ENCODE measurements at places on chromosomes 6 and 20.

GRCh38 chr6:65285275-65285674 lies 421.8 kb downstream of the EYS start:
- DNase-seq, result no peak

DNA sequence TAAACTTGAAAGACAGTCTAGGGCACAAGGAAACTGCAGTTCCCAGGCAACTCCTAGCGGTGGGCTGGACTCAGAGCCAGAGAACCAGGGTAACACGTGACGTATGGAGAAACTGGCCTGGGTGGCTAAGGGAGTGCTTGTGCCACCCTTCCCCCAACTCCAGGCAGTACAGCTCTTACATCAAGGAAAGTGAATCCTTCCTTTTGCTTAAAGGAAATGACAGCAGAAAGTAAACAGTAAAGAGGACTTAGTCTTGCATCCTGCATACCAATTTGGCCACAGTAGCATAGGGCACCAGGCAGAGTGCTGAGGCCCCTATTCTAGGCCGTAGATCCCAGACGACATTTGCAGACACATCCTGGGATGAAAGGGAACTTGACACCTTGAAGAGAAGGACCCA lies 322.8 kb downstream of the CD109 start:
- DNase-seq, result no peak

GRCh38 chr20:32823078-32823477 lies 3.3 kb downstream of the MAPRE1 start:
- peak; percentile 33 for DNase-seq

GRCh38 chr6:96611342-96611991 lies 48.5 kb downstream of the FHL5 start:
- DNase-seq, result no peak

DNA sequence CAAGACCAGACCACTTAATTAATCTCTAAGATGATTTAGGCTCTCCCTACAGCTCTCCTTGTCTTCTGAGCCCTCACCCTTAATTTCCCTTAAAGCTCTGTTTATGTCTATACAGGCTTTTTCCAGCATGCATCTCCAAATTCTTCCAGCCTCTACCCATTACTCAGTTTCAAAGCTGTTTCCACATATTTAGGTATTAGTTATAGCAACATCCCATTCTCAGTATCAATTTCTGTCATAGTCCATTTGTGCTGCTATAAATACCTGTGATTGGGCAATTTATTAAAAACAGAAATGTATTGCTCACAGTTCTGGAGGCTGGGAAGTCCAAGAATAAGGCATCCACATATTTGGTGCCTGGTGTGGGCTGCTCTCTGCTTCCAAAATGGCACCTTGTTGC lies 2.3 kb upstream of the SERPINB1 start:
- no peak for DNase-seq

DNA sequence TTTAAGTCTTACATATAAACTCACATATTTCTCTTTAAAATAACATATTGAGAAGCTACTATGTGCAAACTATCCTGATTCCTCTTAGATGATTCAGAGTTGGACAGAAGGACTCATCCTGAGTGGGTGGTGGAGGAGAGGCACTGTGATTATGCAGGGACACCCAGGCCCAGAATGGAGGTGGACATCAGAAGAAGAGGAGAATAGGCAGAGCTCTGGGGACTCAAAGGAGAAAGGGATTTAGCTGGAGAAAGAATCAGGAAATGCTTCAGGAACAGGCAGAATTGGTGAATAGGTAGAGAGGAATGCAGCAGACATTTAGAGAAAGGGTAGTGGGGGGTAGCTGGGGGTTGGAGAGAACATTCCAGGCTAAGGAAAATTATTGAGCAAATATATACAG lies 17.4 kb downstream of the RCAN2 start:
- no peak for DNase-seq

DNA sequence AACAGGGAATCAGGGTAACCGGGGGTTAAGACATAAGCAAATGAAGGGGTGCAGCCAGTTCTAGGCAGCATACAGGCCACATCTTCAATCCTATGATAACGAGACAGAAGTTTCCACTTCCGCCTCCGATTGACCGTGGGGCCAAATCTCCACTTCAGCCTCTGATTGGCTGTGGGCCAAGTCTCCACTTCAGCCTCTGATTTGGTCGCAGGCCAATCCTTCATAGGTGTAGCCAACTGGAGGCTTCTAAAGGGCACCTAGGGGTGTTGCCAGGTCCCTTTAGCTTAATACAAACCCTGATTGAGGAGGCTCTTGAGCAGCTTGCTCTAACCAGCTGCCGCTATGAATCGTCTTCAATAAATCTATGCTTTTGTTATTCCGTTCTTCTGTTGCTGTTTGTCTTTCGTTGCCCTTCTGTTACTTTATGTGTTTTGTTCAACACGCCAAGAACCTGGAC lies 2.1 kb upstream of the ERGIC3 start:
- peak; percentile 51 for DNase-seq

DNA sequence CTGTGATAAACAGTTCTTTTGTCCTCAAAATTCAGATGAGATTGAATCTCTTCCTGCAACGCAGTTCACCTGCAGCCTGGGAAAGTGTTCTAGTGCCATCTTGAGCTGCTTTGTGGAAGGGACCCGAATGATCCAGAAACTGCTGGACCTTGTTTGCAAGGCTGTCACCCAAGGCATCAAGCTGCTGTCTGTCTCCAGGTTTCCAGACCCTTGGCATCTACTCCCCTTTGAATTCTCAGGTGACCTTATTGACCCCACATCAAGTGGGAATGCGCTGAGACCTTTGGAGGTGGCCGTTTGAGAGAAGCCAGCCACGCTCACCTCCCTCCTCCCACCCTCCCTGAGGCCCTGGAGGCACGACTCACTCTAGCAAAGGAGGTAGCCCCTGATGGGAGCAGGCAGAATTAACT lies 112.5 kb downstream of the EDN3 start:
- no peak for DNase-seq

GRCh38 chr6:133953634-133954415 lies 801 bp downstream of the TBPL1 start:
- peak; percentile 22 for DNase-seq

- DNase-seq, result no peak
Observed at GRCh38 chr6:38310061-38310460, 329.7 kb downstream of the BTBD9 start.

GRCh38 chr6:79802657-79803300 lies 144.6 kb downstream of the ELOVL4 start:
- no peak for DNase-seq

- DNase-seq, result no peak
Observed at GRCh38 chr6:9095729-9096128, 660.4 kb upstream of the SLC35B3 start.

GRCh38 chr6:110266996-110267395 lies 86.8 kb downstream of the CDC40 start:
- no peak for DNase-seq

DNA sequence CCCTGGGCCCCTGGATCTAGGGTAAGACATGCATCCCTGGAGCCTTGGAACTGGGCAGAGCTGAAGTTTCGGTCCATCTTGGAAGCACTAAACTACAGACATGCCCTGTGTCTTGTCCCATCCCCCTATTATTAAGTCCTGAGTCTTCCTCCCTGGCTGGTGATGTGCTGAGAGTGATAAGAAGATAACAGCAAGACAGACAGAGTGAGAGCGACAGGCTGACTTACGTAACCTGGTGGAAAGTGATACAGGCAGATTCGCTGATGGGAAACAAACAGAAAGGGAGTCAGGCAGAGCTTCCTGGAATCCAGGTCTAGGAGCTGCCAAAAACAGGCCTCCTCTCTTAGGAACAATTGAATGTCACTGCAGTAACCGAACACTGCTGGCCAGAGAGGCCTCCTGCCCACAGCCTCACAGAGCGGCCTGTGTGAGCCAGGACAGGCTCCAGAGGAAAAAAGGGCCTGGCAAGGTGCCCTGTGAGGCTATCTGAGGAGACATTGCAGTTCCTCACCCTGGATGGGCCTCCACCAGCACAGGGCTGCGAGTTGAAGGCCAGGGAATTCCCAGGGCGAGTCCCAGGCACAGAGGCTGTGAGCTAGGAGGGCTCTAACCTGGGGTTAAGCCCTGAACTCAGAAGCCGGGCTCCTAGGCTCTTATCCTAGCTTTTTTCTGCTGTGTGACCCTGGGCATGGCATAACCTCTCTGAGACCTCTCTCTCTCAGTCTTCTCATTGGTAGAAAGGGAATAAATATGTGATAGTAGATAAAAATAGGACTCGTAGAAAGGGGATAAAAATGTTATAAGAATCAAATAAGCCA lies 34.2 kb upstream of the B4GALT5 start:
- DNase-seq, result no peak

DNA sequence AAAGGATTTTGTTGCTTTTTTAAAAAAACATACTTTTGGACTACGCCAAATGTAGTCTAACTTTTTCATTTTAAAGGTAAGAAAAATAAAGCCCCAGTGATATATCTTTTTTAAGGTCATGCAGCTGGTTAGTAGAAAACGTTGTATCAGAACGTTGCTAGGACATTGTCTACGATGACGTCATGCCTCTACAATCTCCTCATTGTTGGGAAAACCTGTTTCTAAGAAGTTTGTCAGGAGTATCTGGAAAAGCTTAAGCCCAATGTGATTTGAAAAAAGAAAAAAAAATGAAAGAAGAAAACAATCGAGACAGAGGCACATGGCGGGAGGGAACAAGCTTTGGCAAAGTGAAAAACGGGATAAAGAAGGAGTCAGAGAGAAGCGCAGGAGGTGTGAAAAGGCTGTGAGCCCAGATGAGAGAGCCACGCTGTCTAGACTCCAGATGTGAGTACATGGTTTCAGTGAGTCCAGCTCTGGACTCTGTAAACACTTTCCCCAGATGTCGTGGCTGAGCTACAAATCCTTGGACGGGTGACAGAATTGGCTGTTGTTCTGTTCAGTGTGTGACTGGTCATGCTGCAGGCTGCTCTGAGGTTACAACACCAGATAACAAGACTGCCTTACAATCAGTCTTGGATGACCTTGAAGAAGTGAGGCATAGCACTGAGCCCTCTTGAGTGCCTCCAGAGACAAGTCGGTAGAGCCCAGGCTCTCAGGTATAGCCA lies 656.7 kb upstream of the ID4 start:
- no peak for DNase-seq

- DNase-seq, result no peak
Observed at GRCh38 chr6:151330130-151330696, 61.1 kb downstream of the ZBTB2 start.

GRCh38 chr6:134609716-134610261 lies 291.9 kb upstream of the SGK1 start:
- DNase-seq, result no peak

DNA sequence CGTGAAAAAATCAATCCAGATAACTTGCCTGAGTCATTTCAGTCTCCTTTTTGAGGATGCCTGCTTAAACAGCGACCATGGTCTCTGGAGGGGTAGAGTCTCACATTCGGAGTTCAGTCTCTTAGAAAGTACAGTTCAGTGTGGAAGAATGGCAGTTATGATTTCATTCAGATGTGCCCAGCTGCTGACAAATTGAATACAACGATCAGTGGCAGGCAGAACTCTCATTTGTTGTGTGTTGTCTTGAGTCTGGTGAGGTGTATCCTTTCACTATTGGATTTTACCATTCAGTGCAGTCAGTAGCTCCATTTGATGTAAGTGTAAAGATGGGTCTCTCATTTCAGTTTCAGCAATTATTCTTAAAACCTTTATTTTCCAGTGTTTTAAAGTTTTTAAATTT lies 639 bp upstream of the TULP4 start:
- peak; percentile 23 for DNase-seq
